Fibroblast of skin of scalp (primary cell): ENCODE measurements at places on chromosomes 5 and 9.

- DNase-seq, result no peak
Measured at GRCh38 chr5:131285703-131286399, 22.0 kb downstream of the CDC42SE2 start.

DNA sequence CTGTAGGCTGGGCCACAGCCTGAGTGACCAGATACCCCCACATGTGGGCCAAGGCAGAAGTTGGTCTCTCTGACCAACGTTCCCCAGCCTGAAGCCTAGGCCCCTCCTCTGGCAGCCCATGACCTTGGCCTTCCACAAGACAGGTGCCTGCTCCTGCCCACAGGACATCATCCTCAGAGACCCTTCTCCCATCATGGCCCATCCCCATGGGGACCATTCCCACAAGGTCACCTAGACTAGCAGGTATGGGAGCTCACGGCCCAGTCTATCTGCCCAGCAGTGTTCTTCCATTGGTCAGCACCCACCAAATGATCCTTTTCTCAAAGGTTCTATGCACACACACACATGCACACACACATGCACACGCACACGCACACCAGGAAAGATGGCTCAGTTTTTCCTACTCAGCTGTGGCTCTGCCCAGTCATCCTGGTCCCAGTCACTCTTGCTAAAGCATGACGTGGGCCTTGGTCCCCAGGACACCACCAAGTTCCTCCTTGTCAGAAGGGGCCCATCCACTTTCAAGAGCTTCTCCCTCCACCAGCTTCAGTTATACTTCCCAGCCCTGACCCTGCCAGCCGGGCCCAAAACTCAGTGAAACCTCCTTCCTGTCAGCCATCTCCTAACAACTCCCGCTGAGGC, 65.4 kb downstream of the PAX5 start:
- no peak for DNase-seq

DNA sequence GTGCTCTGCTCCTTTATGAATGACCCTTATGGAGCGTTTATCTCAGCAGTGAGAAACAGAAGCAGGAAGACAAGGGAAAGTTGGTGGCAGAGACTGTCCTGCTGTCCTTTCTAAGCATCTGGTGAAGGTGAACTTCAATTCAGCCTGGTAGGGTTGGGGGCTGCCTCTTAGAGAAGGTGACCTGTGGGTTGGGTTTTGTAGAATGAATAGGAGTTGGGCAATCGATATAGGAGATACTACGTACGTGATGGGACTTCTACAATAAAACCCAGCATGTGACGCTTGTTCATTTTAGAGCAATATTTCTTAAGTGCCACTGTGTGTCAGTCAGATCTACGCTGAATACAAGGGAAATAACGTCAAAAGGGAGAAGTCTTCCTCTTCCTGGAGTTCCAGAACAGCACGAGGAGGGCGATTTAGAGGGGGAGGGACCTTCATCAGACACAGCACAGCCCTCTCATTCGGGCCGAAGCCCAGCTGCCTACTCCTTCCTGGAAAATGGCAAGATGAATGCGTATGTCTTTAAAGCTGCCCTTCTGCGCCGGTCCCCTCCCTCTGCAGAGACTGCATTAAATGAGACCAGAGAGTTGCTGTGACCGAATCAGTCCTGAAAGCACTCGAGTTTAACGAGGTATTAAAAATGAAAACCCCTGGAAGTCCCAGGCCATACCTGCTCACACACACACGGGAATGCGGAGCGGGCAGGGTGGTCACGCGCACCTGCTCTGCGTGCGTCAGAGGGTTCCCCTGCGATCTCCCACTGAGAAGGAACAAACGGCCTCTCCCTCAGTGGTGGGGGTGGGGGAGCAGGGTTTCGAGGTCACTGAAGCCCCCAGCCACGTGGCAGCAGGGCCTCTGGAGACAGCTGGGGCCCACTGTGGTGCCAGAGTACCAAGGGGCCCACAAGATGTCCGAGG, 85.3 kb upstream of the SARDH start:
- no peak for DNase-seq

DNA sequence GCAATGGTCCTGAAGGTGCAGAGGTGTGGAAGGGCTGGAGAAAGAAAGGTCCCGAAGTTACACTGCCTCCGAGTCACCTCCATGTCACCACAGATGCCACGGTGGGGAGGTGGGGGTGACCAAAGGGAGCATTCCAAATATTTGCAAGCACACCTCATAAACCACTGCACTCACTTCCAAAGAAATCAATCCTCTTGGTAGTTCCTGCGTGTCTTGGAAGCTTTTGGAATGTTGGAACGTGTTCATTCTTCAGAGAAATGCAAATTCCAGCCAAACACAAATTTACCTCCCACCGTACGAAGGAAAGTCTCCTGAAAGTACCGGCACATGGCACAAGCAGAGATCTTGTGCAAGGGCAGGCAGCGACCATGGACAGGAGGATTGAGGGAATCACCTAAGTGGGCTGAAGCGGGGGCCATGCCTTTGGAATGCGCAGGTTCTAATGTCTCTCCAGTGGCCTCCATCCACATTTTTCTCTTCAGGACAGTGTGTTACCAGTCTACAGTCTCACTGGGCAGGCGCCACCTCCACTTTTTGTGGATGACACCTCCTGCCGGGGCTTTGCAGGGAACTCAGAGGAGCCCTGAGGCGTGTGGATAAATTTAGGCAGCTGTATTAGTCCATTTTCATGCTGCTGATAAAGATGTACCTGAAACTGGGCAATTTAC, 54.0 kb downstream of the NSUN2 start:
- no peak for DNase-seq

GRCh38 chr5:121378046-121378445, 473.6 kb upstream of the FTMT start:
- DNase-seq, result no peak

DNA sequence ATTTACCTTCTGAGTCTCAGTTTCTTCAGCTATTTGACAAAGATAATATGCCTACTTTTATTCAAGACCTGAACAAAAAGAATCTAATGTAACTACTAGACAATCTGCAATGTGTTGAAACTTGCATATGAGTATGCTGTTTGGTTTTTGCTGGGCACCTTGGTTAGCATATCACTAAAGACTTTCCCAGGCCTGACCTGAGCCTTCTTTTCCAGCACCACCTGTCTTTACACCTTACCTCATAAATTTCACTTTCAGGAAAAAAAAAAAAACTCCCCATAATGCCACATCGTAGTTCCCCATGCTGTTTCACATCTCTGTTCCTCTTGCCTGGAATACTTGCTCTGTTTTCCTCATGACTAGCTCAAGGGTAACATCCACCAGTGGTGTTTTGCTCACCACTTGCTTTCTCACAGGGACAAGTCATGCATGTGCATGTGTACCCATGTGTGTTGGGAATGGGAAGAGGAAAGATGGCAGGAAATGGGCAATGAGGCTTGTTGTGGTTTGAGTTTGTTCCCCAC, 45.6 kb upstream of the TLE4 start:
- no peak for DNase-seq

GRCh38 chr9:74277532-74277931, 219.6 kb upstream of the RORB start:
- DNase-seq, result no peak

GRCh38 chr9:101028346-101029314, at the start of gene PLPPR1:
TSS of gene PLPPR1 (plus strand) at chr9:101028727.
- DNase-seq, result peak; percentile 49

DNA sequence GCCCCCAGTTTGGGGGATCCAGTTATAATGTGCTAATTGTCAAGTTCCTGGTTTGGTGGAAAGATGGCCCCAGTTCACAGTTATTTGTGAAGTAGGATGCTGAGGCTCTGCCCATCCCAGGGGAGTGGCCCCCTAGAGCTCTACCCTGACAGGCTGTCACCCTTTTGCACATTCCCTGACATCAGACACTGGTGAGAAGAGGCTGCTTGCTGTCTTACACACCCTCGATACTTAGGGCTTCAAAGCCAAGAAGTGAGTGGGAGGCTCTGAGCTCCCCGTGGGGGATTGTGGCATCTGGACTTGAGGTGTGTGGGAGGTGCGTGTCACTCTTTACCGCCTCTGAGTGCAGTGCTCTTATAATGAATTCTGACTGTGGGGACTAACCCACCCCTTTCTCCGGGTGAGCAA, 168.5 kb downstream of the DOCK2 start:
- peak; percentile 23 for DNase-seq

- DNase-seq, result no peak
Measured at GRCh38 chr9:4207123-4207875, 92.6 kb downstream of the GLIS3 start.

DNA sequence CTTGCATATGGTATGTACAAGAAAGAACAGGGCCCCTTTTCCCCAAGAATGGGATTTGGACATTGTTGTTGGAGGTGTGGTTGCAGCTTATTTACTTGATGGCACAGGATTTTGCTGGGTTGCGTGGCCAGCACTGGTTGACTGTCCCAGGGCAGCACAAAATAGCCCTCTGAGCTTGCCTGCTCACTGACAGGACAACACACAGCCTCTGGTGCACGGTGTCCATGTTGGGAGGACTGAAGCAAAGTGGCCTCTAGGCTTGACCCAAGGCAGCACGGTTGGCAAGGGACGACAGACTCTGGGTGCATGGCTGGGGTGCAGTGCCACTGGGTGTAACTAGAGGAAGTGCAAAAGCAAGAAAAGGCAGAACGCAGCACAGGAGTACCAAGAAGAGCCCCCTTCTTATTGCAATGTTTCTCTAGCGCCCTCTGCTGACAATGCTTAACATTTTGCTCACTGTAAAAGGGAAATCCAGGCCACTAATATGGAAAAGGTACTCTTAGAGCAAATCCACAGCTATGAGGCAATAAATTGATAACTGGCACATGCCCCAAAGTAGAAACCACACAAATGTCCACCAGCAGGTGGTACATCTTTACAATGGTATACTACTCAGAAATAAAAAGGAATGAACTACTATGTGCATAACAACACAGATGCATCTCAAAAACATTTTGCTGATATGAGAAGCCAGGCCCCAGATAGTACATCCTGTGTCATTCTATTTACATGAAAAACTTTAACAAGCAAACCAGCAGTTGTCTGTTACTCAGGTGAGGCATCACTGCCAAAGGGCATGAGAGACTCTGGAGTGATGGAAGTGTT, 47.4 kb upstream of the BARX1 start:
- DNase-seq, result peak; percentile 40

DNA sequence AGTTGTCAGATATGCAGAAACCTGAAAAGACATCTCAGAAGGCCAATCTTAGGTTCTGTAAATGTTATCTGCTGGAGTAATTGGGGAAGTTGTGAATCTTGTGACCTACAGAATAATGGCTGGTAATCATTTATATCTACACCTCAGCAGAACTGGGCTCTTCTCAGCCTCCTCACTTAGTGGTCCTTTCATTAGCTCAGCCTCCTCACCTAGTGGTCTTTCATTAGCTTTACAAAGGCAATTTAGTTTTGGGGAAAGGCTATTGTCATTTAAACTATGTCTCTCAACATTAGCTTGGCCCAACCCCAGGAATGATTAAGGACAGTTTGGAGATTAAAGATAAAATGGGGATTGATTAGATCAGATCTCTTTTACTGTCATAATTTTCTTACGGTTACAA, 284.2 kb upstream of the SGCD start:
- DNase-seq, result no peak

- DNase-seq, result no peak
Measured at GRCh38 chr5:68071282-68071632, 144.3 kb upstream of the PIK3R1 start.
